ENCODE measurements at places on chromosomes 5 and 9.

DNA sequence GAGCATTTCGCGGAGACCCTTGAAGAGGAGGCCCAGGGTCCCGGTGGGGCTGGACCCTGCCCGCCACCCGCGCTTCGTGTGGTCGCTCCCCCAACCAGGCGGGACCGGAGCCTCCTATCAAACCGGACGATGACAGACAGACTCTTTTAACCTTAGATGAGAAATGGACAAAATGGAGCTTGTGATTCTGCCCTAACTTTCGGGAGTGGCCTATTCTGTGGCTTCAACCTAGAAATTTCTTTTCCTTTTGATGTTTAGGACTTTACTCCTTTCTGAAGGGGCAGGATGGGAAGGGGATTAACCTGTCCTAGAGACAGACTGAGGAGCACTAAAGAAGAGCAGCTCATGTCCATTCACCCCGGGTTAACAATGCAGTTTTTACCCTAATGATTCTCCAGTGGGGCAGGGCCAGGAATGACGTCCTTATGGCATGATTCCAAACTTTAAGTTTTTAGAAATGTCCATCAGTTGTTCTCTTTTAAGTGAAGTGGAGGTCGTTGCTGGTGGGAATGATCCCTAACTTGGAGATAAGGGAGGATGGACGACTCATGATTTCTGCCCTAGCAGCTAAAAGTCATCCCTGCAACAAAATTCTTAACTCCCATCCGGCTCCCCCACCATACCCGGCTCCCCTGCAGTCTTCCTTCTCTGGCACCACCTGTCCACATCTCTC lies 1.0 kb downstream of the NIPSNAP3A start:
- DNase-seq, result no peak

GRCh38 chr5:66982470-66982869 lies 214.1 kb downstream of the CD180 start:
- no peak for DNase-seq

- DNase-seq, result no peak
Measured at GRCh38 chr5:76850543-76851145, 830 bp downstream of the S100Z start.

GRCh38 chr5:44396312-44396711 lies 7.1 kb upstream of the FGF10 start:
- no peak for DNase-seq

GRCh38 chr5:67206929-67207328 lies 10.3 kb upstream of the CD180 start:
- no peak for DNase-seq

DNA sequence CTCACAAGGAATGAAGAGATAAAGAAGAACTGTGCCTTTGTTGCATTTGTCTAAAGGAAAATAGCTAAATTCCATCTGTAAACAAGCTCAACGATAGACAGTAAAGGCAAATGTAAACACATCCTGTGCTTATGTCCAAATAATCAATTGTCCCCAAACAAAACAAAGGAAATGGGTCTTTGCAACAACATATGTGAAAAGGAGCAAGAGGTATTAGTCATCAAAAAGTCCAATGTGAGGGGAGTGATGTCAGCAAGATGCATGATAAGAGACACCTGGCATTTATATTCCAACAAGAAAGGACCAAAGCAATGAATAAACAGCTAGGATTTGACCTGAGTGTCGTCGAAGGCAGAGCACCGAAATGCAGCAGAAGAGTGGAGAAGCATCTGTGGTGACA lies 209.1 kb downstream of the ASTN2 start:
- DNase-seq, result no peak

Measured in BE2C (cell line).